ENCODE measurements at places on chromosomes 12 and 14. TPM values are rescaled to one million over a fixed set of nuclear protein-coding genes. Genes with fewer than 3 reads are reported as not detected.

MYH6 gene
- total RNA-seq: not detected

JKAMP gene
- total RNA-seq: 39.8 TPM

RNASE9 gene
- not detected for total RNA-seq

PLD4 gene
- 0.11 TPM for total RNA-seq

SUDS3 gene
- total RNA-seq: 25.6 TPM

AQP6 gene
- total RNA-seq: not detected

MMAB gene
- 45.9 TPM for total RNA-seq

RTL1 gene
- not detected for total RNA-seq

GARIN6 gene
- total RNA-seq: not detected

VRTN gene
- total RNA-seq: not detected

IFI27L1 gene
- 31.8 TPM for total RNA-seq

CLEC1B gene
- not detected for total RNA-seq

CEBPE gene
- not detected for total RNA-seq

TAS2R9 gene
- total RNA-seq: not detected

KLRD1 gene
- 0.13 TPM for total RNA-seq

PRH2 gene
- total RNA-seq: not detected

NOXRED1 gene
- total RNA-seq: 0.33 TPM

NUAK1 gene
- 38.0 TPM for total RNA-seq

MYF6 gene
- total RNA-seq: not detected

KIF21A gene
- total RNA-seq: 10.1 TPM

STXBP6 gene
- total RNA-seq: not detected

LBHD2 gene
- not detected for total RNA-seq

OR10AD1 gene
- total RNA-seq: not detected

TPH2 gene
- total RNA-seq: not detected

COX8C gene
- total RNA-seq: not detected

SCARB1 gene
- 125 TPM for total RNA-seq

GPR68 gene
- 0.51 TPM for total RNA-seq

TMEM30B gene
- total RNA-seq: 0.35 TPM

KRT82 gene
- not detected for total RNA-seq

ACOT4 gene
- 0.69 TPM for total RNA-seq

PAX9 gene
- total RNA-seq: 0.44 TPM

SLC38A4 gene
- total RNA-seq: not detected

DPF3 gene
- total RNA-seq: 8.1 TPM

UBE2N gene
- total RNA-seq: 125 TPM

CMA1 gene
- total RNA-seq: not detected

RACGAP1 gene
- total RNA-seq: 56.3 TPM

AICDA gene
- not detected for total RNA-seq

IL23A gene
- total RNA-seq: not detected

CCDC175 gene
- total RNA-seq: not detected

RAD9B gene
- not detected for total RNA-seq
